ENCODE measurements at places on chromosomes 11 and 22.

- DNase-seq, result no peak
These were observed 122.9 kb downstream of the DCDC1 start for GRCh38 chr11:31246451-31247165.

DNA sequence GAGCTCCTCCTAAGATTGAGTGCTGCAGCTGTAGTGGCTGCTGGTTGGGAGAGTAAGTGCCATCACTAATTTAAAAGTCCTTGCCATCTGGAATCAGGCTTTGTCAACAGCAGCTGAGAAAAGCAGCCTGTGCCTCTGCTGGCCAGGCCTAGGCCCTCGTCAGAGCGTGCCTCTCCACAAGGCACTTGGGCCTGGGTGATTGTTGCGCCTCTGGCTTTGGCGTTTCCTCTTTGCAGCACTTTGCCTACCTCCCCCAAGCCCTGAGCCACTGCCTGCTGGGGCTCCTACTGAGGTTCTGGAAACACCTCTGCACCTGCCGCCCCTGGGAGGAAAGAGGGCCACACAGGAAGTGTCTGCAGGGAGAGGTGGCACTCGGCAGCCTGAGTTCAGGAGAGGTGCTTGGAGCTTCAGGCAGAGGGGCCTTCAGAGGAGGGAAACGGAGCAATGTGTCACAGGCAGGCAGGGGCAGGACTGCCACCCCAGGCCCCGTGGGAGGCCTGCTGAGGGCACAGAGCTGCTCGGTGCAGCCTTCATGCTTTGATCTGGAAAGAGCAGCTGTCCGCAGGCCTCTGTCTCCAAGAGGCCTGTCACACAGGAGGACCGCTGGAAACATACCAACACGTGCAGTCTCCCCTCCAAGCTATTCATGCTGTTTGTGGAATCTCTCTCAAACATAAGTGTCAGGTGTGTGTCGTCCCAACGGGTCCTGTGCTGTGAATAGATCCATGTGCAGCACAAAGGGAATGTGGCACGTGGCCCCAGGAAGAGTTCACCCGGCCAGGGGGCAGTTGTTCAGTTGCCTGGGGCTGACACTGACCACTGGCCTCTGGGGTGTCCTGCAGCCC, 61.5 kb upstream of the EMID1 start:
- peak; percentile 69 for DNase-seq

- DNase-seq, result no peak
These were observed 1074.3 kb upstream of the TENM4 start for GRCh38 chr11:80515097-80515496.

DNA sequence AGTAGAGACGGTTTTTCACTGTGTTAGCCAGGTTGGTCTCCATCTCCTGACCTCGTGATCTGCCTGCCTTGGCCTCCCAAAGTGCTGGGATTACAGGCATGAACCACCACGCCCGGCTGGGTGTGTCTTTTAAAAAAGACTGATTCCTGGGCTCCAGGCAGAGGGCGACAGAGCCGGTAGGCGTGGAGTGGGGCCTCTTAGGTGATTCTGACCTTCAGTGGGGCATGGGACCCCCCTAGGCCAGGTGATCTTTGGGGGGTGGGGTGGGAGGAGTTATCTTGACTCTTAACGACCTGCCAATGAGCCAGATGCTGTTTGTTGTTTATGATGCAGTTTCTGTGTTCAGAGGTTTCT, 12.9 kb upstream of the SORL1-AS1 start:
- DNase-seq, result no peak

DNA sequence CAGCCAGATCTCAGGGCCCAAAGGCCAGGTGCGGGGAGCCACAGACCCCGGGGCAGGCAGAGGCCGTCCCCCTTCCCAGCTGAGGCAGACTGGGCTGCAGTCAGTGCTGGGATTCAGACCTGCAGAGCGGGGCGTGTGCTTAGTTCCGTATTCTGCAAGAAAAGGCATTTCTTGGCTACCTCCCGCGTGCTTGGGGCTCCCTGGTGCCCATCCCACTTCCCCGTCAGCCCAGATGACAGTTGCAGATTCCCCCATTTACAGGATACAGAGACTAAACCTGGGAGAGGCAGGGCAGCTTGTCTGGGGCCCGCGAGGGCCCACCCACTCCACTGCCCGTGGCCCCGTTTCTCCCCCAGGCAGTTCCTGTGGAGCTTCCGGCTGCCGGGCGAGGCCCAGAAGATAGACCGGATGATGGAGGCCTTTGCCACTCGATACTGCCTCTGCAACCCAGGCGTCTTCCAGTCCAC, 18.3 kb downstream of the CYTH4 start:
- no peak for DNase-seq

GRCh38 chr22:47654922-47655491, 892.6 kb downstream of the TBC1D22A start:
- DNase-seq, result peak; percentile 83

GRCh38 chr11:111194860-111195568, 50.5 kb upstream of the POU2AF2 start:
- DNase-seq, result peak; percentile 2

- DNase-seq, result peak; percentile 12
These were observed 11.4 kb downstream of the GNB1L start for GRCh38 chr22:19843107-19843856.

DNA sequence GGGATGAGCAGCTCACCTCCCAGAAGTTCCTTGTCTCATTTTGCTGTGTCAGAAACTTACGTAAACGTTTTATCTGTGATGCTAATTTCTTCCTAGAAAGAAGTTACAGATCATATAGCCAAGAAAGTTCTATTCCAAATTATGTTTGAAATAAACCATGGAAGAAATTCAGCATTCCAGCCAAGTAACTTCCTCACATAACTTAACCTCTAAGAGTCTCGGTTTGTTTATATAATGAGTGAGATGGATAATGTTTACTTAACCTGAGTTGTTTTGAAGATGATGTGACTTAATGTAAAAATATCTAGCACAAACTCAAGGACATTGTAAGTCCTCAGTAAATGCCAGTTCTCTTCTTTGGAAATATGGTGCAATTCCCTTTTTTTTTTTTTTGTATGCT, 8.9 kb upstream of the MUC15 start:
- no peak for DNase-seq

GRCh38 chr11:127789927-127790326, 789.4 kb upstream of the KIRREL3 start:
- no peak for DNase-seq

DNA sequence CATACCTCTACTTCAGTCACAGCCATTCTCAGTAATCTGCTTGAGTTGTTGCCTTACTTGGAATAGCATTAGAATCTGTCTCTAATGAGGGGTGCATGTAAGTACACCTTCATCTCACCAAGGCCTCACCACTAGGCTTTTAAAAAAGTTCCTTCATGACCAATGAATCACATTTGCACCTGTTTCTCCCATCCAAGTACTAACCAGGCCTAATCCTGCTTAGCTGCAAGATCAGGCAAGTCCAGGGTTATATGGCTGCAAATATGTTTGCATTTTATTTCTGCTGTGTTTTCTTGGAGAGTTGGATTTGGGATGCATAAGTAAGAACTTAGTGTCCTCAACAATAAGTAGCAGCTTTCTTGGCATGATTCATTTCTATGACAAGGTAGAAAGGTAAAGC, 66.9 kb downstream of the BBOX1 start:
- no peak for DNase-seq

- DNase-seq, result no peak
These were observed 259.7 kb downstream of the INSC start for GRCh38 chr11:15374418-15374817.

- peak; percentile 25 for DNase-seq
These were observed 7.9 kb downstream of the MRPL16 start for GRCh38 chr11:59802639-59803176.

GRCh38 chr22:35158336-35158735, 92.4 kb downstream of the ISX start:
- no peak for DNase-seq

GRCh38 chr11:1150769-1151365, 6.9 kb upstream of the MUC5AC start:
- DNase-seq, result no peak

DNA sequence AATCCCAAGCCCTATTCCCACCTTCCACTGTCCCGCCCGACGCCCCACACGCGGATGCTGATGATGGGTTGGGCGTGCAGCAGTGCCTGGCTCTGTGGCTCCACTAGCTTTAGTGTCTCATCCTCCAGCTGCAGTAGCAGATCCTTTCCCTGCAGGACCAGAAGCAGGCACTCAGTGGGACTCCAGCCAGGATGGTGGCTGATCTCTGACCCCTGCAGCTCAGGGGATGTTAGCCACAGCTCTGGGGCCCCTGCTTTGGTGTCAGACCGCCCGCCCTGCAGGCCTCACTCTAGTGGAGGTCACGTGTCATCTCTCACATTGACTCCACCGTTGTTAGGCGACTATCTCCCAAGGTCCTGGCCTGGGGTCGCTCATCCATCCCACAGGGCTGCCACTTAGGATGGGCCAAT, 11.8 kb downstream of the SMPD1 start:
- DNase-seq, result no peak

DNA sequence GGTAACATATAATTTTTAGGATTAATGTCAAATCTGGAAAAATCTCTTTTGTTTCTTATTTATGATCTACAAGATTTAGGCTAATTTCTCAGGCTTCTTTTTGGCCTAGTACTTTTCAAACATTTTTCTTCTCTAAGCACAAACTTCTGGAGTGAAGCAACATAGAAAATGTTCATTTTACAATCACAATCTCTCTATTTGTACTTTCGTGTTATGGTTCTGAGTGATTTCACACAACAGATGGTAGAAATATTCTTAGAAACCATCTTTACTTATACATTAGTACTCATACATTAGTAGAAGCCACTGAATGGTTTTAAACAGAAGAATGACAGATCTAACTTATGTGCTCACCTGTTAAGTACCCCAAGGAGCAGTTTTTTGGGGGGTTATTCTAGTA, 106.3 kb upstream of the ANO3 start:
- no peak for DNase-seq

GRCh38 chr22:44093791-44094190, 69.7 kb downstream of the PARVB start:
- no peak for DNase-seq

- no peak for DNase-seq
These were observed 252.5 kb downstream of the DCDC1 start for GRCh38 chr11:31117038-31117437.

DNA sequence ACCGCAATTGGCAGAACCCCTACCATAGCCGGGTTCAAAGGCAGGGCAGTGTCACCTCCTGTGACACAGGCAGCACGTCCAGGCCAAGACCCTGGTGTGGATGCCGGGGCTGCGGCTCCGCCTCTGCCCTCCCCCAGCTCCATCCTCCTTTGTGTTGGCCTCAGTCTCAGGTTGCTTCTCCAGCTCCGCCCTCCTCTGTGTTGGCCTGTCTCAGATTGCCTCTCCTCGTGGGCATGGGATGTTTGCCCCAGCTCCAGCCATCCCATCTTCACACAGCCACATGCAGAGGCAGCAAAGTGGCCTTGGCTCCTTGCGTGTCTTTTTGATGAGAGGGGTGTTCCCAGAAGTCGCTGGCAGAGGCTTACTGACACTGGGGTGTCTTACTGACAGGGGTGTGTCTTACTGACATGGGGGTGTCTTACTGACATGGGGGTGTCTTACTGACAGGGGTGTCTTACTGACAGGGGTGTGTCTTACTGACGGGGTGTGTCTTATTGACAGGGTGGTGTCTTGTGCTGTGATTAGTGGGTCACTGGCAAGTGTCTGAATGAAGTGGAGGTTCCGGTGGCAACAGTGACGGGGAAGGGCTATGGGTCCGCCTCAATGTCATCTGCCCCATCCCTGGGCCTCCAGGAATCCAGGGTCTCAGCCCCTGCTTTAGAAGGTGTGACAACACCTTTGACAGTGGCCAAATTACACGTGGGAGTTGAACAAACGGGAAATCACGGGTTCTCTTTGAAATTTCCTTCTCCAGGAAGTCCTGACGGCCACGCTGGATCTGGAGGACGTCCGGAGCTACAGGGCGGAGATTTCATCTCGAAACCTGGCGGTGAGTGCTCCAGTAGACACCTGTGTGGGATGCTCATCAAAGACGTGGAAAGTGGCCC, 24.9 kb downstream of the NADSYN1 start:
- DNase-seq, result no peak
